HFFc6 (cell line): ENCODE measurements at places on chromosomes 6 and 20. TPM values are rescaled to one million over a fixed set of nuclear protein-coding genes. Genes with fewer than 3 reads are reported as not detected.

GRCh38 chr6:4134841-4135664 is at the start of gene ECI2:
TSS of gene ECI2 (minus strand) at chr6:4135575. CDS start at chr6:4135560, 15 bp downstream.
- H3K27me3 ChIP-seq, result no peaks in the 10 kb centered on the region
- H3K4me3 ChIP-seq, result peak within 1 kb of the TSS; percentile 91
- peaks cover 26% of the 10 kb centered on the region for H3K36me3 ChIP-seq

The CDH4 gene
- 5.4 and 10.5 TPM in 2 replicates for total RNA-seq

- no peak overlapping the region for H3K4me3 ChIP-seq
- no peaks in the 10 kb centered on the region for H3K36me3 ChIP-seq
- H3K4me1 ChIP-seq, result peaks cover 54% of the 10 kb centered on the region
- DNase-seq, result no peak
- peaks cover 8% of the 10 kb centered on the region for H3K27me3 ChIP-seq
Observed at GRCh38 chr6:18507561-18507960, 120.4 kb downstream of the RNF144B start.

DNA sequence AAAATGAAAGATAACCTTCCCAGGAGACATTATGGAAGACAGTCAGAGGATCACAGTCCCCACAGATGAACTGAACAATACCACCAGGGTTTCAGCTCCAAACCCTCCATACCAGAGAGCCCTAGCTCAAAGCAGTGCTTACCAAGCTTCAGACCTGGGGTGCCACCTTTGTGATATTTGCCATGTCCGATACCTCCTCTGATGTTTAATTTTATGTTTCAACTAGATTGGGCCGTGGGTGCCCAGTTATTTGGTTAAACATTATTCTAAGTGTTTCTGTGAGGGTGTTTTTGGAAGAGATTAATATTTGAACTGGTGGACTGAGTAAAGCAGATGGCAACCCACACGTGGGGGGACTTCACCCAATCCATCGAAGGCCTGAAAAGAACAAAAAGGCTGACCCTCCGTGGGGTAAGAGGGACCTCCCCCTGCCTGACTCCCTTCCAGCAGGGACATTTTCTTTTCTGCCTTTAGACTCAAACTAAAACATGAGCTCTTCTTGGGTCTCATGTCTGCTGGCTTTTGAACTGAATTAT is 11.8 kb downstream of the SCML4 start:
- no peak overlapping the region for H3K27ac ChIP-seq
- no peaks in the 10 kb centered on the region for H3K36me3 ChIP-seq
- no peak for DNase-seq
- H3K27me3 ChIP-seq, result peaks cover 21% of the 10 kb centered on the region; the same call in 1 of the 2 replicates

- peak overlapping the region; percentile 82 for H3K4me3 ChIP-seq
- peak; percentile 96 for DNase-seq
Observed at GRCh38 chr20:50304923-50305635, 114.4 kb downstream of the CEBPB start.

GRCh38 chr6:166143011-166143410 is 24.6 kb downstream of the TBXT start:
- H3K27ac ChIP-seq, result no peak overlapping the region
- peaks cover 1% of the 10 kb centered on the region for H3K27me3 ChIP-seq
- H3K4me1 ChIP-seq, result no peaks in the 10 kb centered on the region
- H3K36me3 ChIP-seq, result no peaks in the 10 kb centered on the region
- no peak for DNase-seq

The OR2J3 gene
- total RNA-seq, result not detected in 3 replicates

- H3K27me3 ChIP-seq, result peaks cover 6% of the 10 kb centered on the region
- H3K27ac ChIP-seq, result no peak overlapping the region
- no peaks in the 10 kb centered on the region for H3K36me3 ChIP-seq
- no peak overlapping the region for H3K4me3 ChIP-seq
Observed at GRCh38 chr6:111951497-111952085, 78.3 kb upstream of the FYN start.

- H3K4me3 ChIP-seq, result no peak overlapping the region
- no peaks in the 10 kb centered on the region for H3K27me3 ChIP-seq
- H3K27ac ChIP-seq, result no peak overlapping the region
- peaks cover 9% of the 10 kb centered on the region for H3K36me3 ChIP-seq
Observed at GRCh38 chr6:42402184-42402583, 49.5 kb downstream of the TRERF1 start.

DNA sequence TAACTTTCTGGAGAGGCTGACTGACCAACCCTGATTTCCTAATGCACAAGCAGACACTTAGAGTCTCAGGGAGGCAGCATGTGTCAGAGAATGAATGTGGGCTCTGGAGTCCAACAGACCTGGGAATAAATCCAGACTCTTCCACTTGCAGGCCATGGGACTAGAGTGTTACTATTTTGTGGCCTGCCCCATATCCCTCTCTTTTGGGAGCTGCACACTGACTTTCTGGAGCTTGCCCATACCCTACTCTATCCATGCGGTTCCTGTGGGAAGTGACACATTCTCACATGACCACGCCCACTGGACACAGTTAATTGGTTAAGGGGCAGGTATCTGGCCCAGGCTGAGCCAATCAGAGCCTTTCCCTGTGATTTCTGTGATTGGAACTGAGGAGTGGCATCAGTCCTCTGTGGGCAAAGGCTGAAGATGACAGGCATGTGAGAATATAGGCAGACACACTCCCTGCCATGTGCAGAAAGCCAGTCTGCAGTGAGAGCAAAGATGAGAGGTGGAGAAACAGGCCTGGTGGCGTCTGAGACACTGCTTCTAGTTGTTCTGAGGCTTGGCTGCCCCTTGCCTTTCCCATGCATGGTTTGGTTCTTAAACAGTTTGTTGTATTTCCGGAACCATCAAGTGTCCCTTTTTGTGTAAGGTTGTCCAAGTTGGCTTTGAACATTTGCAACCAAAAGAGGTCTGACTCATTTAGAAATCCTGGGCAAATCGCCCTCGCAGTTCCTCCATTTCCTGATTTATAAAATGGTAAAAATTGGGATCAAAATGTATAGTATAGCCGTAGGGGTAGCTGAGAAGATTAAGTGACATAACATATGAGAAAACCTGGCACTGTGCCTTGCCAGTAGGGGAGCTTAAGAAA is 125.6 kb downstream of the CDC5L start:
- no peak for DNase-seq
- H3K4me3 ChIP-seq, result no peak overlapping the region
- no peak overlapping the region for H3K27ac ChIP-seq
- H3K36me3 ChIP-seq, result no peaks in the 10 kb centered on the region
- peaks cover 13% of the 10 kb centered on the region for H3K4me1 ChIP-seq

DNA sequence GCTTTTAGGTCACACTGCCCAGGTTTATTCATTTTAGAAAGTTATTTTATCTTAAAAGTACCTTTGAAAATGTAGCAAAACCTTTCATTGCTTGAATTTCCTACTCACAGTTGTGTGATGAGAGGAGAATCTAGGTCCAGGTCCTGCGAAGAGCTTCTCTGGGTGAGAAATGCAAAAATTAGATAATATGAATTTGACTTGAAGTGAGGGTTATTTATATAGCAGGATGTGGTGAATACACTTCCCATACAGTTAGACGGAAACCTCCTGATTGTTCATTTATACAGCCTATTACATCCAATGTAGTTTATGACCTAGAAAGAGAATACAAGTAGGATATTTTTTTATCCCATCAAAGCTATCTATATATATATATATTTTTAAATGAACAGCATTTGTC is 30.5 kb downstream of the CDKAL1 start:
- no peak overlapping the region for H3K4me3 ChIP-seq
- H3K4me1 ChIP-seq, result peaks cover 23% of the 10 kb centered on the region
- DNase-seq, result no peak
- no peak overlapping the region for H3K27ac ChIP-seq

DNA sequence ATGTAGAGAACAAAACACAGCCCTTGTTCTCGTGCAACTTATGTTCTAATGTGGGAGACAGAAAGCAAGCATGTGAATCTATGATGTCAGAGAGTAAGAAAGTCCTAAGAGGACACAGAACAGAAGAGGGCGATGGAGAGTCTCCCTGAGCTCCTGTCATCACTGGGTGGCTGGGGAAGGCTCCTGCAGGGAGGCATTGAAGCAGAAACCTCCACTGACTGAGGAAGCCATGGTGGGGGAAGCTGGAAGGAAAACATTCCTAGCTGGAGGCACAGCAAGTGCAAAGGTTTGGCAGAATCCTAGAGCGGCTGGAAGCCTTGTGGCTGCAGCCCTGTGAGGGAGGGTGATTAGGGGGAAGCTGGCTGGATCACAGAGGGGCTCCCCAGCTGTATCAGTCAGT is 248.0 kb downstream of the CDH26 start:
- peaks cover 47% of the 10 kb centered on the region for H3K4me1 ChIP-seq
- no peaks in the 10 kb centered on the region for H3K27me3 ChIP-seq
- peak; percentile 55 for DNase-seq

DNA sequence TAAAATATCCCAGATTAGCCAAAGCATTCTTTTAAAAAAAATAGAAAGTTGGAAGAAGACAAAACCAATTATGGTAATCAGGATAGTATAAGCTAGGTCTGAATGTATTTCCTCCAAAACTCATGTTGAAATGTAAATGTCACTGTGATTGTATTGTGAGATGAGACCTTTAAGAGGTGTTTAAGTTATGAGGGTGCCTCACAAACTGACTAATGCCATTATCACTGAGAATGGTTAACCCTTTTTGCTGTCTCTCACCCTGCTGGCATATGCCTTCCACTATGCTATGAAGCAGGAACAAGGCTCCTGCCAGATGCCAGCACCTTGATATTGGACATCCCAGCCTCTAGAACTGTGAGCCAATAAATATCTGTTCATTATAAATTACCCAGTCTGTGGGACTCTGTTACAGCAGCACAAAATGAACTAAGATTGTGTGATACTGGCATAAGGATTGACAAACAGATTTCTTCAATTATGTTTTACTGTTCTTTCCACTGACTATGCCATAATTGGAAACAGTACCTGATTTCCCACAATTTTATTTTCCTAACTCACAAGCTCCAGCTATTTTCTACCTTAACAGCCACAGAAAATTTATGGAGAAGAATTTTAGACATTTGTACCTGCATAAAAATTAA is 63.8 kb downstream of the IBTK start:
- H3K27ac ChIP-seq, result no peak overlapping the region
- H3K27me3 ChIP-seq, result no peaks in the 10 kb centered on the region; the same call in 1 of the 2 replicates
- peaks cover 49% of the 10 kb centered on the region for H3K4me1 ChIP-seq
- no peak for DNase-seq
- peaks cover 39% of the 10 kb centered on the region for H3K36me3 ChIP-seq
- H3K4me3 ChIP-seq, result no peak overlapping the region
